NCI-H446 (cell line): ENCODE measurements at places on chromosomes 3 and 15.

DNA sequence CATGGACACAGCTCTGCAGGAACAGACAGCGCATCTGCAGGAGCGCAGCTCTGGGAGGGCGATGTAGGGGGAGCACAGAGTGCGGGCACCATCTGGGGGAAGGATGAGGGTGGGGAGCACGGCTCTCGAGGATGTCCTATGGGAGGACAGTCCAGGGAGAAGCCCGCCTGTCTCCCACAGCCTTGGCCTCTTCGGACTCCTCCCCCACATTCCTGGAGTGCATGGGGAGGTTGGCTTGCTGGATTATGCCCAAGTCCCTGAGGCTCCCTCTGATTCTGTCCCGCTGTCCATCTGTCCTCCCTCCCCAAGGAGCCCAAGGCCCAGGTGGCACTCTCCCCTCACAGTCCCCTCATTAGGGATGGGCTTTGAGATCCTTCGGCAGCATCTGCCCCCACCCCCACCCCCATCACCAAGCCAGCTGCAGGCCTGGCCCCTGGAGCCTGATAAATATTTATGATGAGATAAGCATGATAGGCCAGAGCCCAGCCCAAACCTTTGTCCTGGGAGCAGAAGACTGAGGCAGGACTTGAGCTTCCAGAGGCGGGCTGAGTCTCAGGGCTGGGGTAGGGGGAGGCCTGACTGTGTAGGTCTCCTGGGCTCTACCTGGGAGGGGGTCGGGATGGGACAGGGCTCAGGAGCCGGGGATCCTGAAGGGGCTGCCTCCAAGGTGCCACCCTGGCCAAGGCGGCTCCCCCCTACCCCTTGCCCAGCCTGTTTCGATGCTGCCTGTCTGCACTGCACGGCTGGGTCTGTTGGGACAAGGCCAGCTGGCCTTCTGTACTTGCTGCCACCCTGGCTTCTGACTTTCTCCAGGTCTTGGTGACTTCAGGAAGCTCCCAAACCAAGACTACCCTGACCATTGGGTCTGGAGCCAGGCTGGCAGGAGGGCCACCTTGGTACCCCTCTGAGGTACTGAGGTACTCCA is 28.6 kb upstream of the SEMA3F start:
- no peak for DNase-seq

- no peak for DNase-seq
Measured at GRCh38 chr3:50184242-50184978, 7.0 kb upstream of the GNAT1 start.

DNA sequence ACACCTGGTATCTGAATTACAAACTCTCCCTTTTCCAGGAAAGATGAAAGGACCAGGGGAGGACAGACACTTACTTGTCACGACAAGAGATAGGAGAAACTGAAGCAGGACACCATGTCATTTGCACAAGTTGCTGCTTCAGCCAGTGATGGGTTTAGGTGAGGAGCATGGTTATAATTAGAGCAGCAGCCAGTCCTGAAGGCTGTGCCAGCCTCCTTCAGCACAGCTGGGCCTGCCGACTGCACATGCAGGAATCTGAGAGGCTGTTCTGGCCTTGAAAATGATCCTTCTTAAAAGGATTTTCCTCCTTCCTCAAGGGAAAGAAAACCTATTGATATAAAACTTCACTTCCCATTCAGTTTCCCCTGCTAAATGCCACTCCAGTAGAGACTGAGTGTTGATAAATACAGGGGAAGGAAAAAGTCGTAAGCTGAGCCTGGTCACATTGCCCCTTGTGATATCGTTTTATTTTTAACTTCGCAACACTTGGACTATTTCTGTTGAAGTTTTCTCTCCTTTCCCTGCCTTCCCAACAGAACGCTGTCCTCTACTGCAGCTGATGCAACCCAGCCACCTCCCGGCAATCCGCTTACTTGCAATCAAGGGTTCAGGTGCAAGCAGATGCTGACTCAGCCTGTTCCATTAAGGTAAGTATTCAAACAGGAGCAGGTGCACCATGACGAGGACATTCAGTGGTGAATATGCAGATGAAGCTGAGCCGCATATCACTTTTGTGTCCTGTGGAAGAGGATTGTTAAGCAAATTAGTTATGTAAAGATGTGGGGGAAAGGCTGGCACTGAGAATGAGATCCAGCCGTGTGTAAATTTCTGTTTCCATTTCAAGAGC is at the start of gene FBXO40:
Gene FBXO40 (plus strand): TSS at position 524 of the 847 bp plus-strand sequence. CDS start 27,197 bp downstream, outside the sequence.
- no peak for DNase-seq

DNA sequence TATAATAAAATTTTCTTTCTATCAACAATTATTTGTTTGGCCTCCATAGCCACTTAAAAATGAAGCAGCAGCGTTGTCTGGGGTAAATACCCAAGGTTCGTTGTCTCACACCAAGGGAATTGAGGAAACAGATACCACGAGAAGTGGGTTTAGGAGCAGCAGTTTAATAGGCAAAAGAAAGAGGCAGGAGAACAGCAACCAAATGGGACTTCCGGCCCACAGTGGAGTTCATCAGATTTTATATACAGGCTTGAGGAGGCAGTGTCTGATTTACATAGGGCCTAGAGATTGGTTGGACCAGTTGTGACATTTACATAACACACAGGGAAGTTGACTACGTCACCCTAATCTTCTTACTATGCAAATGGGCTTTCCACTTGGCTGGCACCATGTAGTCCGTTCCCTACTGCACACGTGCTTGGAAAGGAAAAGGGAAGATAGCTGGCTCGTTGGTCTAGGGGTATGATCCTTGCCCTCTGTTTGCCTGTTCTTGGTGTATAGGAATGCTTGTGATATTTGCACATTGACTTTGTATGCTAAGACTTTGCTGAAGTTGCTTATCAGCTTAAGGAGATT is 61.5 kb upstream of the SETMAR start:
- DNase-seq = no peak

- no peak for DNase-seq
Measured at GRCh38 chr3:71430941-71431552, 152.5 kb downstream of the FOXP1 start.

GRCh38 chr3:20772869-20773268 is 586.9 kb upstream of the SGO1 start:
- no peak for DNase-seq

DNA sequence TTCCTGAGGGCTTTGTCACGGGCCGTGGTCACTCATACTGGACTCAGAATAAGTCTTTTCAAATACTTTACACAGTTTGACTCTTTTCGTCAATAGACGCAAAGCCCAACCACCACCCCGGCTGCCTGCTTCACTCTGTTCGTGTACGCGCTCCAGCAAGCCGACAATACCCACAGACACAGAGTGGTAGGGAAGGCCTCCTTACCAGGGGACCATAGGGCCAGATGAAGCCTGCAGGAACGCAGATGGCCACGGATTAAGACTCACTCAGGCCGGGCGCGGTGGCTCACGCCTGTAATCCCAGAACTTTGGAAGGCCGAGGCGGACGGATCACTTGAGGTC is 29.7 kb downstream of the EFCAB12 start:
- no peak for DNase-seq

DNA sequence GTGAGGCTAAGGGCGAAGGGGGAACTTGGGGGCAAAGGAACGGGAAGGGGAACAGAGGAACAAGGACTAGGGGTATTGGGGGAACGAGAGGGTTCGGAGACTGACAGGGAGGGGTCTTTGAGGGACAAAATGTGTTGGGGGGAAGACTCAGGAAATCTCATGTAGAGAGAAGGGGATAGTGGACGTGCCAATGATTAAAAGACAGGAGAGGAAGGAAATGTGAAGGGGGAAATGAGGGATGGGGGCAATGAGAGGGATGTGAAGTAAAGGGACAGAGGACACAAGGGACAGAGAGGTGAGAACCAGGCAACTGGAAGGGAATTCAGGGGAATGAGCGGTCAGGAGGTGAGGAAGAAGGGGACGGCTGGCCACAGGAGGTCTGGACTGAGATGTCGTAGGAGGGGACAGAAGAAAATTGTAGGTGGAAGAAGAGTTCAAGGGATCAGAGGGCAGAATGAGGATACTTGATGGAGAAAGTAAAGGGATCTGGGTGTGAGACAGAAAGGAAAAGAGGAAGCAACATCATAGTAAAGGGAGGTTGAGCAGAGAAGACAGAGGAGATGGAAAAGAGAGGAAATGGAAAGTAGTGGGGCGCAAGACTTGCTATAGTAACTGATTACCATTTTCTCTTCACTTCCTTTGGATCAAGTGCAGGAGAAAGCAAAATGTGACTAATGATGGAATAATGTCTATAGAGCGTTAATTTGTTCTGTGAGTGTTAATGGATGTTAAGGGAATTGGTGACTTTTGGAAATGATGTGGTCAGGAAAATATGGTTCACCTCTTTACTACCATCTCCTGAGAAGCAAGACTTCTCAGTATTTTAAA is 749 bp downstream of the RAB8B start:
- DNase-seq = no peak

- no peak for DNase-seq
Measured at GRCh38 chr15:45499426-45499825, 23.1 kb downstream of the SLC30A4 start.
